SW 1271 (cell line): ENCODE measurements at places on chromosomes 2 and 18.

DNA sequence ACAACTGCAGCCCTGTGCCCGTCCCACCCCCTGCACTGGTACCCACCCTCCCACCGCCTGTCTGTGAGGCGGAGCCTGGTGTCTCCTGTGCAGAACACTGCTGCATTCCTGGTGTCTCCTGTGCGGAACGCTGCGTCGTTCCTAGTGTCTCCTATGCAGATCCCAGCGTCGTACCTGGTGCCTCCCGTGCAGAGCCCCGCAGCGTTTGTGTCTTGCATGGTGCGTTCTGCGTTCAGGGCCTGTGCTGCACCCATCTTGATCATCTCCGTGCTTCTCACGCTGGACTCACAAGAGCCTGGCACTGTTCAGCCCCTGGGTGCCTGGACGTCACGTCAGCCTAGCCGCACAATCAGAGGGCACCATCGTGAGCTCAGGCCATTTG lies 248.6 kb upstream of the SALL3 start:
- DNase-seq, result no peak

- DNase-seq, result no peak
These were observed 33.1 kb downstream of the ADRA2B start for GRCh38 chr2:96083064-96083939.

GRCh38 chr2:54052825-54053718 lies 62.3 kb upstream of the ACYP2 start:
- DNase-seq, result no peak

- DNase-seq, result no peak
These were observed 36.7 kb upstream of the ASXL3 start for GRCh38 chr18:33541316-33541715.

DNA sequence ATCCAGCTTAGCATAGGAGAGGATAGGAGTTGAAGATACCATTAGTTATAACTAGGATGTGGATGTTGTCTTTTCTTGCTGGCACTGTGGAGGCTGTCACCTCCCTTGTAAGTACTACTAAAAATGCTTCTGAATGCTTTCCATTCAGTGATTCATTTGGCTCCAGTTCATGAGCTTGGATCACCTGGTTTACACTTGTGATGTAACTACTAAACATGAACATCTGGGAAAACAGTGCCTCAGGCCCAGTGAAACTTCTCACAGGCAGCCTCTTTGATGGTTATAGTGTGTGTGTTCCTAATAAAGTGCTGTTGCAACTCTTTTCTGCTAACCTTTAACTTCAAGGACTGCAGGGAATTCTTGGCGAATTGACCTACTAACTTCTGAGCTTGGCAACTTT lies 13.0 kb upstream of the SLC9A2 start:
- no peak for DNase-seq

DNA sequence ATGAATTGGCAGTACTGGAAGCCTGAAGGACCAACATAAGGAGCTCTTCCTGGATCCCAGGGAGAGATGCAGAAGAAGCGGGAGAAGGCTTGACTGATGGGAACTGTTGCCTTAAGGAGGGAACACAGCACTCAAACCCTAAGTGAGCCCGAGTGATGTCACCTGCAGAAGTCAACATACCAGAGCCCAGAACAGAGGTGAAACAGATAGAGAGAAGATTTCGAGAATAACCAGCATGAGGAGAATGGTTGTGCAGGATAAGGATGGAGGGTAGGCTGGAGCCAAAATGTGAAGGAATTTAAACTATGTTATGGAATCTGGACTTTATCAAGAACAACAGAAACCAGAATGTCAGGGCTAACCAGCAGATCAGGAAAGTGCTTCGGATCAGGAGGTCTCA lies 463.1 kb upstream of the DDX18 start:
- no peak for DNase-seq

DNA sequence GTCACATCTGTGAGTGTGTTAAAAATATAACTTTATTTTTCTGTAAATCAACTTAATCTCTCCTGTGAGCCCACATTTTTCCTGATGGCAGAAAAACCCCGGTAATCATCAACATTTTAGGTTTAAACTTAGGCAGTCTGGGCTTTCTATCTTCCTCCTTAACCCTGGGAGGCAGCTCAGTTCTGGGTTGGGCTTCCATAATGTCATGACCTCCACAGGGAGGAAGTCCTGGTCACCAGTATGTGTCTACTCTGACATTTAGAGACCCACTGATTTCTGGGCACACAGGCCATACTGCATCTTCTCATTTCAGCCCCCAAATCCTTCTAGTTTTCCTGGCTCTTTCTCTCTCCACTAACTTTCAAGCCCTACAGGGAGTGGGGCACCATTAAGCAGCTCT lies 181.2 kb downstream of the DYSF start:
- no peak for DNase-seq

- DNase-seq, result no peak
These were observed 100.1 kb downstream of the CTNNA2 start for GRCh38 chr2:79612999-79613398.

DNA sequence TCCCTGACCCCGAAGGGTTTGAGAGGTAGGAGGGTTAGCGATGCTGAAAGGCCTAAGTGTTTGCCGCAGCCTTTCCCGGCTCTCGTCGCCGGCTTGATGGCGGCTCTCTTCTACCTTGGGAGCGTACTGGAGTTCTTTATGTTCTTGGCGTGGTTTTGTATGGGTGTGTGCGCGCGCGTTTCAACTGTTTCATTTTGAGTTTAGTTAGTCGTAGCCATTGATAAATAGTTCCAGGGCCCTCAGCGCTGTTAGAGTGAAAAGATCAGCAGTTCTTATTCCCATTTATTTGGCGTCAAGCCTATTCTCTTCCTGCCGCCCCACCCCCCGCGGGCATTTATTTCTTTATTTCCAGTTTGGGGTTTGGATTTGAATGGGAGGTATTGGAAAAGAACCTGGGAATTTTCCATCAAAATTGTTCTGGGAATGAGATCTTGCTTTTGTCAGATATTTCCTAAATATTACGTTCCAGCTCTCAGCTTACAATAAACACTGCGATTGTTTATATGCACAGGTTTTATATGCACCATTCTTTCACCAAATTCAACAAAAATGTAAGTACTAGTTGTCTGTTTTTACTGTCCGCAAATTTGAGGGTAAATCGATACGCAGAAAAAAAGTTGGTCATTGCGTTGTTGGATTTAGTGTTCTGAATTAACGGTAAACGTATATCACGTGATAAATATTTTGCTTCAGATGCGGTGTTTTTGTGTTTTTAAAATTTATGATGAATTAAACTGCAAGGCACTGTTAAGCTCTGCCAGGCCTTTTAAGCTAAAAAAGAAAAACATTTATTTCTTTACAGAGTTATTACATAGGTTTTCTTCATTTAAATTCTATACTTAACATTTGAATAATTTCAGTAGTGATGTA lies 954 bp downstream of the CCNT2 start:
- no peak for DNase-seq

DNA sequence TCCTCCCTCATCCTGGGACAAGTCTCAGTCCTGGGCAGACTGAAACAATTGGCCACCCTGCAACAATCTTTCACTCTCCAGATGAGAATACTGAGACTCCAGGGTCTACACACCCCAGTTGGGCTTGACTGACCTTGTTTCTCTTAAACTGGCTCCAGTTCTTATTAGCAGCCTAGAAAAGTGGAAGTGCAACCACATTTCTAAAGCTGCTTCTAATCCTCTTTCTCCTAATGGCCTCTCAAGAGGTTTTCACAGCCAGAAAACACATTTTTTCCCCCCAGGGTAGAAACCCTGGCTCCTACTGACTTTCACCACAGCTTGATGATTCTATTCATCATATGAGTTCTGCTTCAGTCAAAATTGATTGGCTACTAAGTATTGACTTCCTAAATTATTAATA lies 45.8 kb downstream of the SLC4A5 start:
- DNase-seq, result no peak

- DNase-seq, result no peak
These were observed 66.9 kb upstream of the ZNG1B start for GRCh38 chr2:113370478-113371091.

DNA sequence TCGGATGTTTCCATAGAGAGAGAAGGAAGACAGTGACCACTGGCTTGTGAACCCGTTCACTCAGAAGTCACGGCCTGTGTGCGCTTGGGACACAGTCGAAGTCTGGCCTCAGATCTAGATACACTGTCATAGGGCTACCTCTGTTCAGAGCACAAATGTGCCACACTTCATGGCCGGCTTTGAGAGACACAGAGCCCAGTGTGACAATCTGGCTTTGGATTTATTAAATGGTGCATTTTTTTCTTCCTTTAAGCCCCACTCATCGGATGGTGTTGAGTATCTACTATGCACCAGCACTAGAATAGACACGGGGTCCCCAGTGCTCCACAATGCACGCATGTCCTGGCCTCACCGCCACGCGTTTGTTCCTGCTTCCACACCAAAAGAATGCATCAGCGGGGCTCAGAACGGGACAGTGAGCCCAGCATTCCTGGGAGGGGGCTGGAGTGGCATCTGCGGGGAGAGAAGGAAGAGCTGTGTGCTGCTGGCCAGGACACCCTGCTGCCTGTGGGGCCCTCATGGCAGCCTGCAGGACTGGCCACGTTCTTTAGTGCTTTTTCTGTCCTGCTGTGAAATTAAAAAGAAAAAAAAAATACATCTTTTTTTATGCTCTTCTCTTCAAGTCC lies 738.9 kb upstream of the SALL3 start:
- DNase-seq, result no peak

- DNase-seq, result no peak
These were observed 59.4 kb upstream of the HPCAL1 start for GRCh38 chr2:10242998-10243925.

DNA sequence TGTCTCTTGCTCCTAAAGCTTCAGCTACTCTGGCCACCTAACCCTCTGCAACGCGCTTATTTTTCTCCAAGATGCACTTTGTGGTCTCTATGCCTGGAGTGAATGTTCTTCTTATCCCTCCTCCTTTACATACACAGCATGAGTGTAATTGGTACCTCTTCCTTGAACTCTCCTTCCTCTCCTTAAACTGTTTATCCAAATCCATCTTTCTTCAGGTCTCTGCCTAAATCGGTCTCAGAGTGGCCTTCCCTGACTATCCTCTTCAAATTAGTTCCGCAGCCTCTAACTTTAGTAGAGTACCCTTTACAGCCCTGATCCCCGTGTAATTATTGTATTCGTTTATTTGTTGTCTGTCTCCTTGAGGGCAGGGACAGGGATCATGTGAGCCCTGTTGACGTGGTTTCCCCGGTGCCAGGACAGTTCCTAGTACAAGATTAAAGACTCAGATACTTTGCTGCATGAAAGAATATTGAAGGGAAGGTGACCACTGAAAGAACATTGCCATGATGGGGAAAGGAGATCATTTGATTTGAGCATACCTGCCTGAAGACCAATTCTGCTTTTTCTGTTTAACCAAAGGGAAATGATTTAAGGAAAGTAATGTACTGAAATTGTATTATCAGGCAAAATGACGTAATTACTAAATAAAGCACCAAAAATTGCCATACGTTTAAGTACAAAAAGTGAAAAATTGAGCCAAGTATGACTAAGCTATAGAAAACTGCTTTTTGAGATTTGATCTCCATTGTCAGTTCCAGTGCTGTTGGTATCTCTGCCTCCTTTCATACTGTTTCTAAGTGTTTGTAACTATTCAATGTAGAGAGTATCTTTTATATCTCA lies 1.2 kb downstream of the CNOT9 start:
- DNase-seq, result no peak

- no peak for DNase-seq
These were observed 45.9 kb upstream of the AAK1 start for GRCh38 chr2:69689466-69689865.

DNA sequence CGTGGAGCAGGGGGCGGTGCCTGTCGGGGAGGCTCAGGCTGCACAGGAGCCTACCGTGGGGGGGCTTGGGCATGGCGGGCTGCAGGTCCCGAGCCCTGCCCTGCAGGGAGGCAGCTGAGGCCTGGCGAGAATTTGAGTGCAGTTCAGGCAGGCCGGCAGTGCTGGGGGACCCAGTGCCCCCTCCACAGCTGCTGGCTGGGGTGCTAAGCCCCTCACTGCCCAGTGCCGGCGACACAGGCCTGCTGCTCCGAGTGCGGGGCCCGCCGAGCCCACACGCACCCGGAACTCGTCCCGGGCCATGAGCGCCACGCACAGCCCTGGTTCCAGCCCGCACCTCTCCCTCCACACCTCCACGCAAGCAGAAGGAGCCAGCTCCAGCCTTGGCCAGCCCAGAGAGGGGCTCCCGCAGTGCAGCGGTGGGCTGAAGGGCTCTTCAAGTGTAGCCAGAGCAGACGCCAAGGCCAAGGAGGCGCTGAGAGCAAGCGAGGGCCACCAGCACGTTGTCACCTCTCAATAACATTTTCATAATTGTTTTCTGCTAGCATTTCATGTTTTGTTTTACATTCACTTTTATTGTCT lies 1378.9 kb upstream of the CELF4 start:
- DNase-seq, result no peak

DNA sequence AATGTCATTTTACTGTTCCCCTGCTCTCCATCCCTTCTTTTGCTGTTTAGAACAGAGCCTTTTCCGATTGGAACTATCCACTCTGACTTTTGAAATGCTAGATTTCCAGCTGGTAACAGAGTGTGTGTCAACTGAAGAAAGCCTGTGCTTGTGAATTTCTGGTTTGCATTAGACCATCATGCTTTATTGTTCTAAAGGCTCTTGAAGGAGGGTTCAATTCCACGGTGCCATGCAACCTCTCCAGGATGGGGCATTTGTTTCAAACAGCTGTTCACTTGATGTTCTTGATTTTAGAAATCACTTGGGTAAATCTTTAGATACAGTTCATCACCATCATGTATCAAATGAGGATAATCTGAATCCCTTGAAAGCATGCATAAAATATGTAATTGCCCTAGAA lies 156.7 kb downstream of the QPCT start:
- DNase-seq, result no peak

GRCh38 chr18:8868276-8868675 lies 162.9 kb downstream of the MTCL1 start:
- DNase-seq, result no peak

- no peak for DNase-seq
These were observed 81.5 kb upstream of the PGAP1 start for GRCh38 chr2:197007716-197008628.

GRCh38 chr18:23405636-23406035 lies 47.5 kb upstream of the RIOK3 start:
- no peak for DNase-seq

DNA sequence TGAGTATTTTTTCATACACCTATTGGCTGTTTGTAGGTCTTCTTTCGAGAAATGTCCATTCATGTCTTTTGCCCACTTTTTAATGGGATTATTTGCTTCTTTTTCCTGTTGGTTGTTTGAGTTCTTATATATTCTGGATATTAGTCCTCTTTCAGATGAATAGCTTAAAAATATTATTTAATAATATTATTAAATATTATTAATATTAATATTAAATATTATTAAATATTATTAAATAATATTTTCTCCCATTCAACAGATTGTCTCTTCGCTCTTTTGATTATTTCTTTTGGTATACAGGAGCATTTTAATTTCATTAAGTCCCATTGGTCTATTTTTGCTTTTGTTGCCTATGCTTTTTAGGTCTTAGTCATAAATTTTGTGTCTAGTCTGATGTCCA lies 361.9 kb downstream of the TSN start:
- no peak for DNase-seq
